ENCODE measurements at places on chromosomes 11 and 22.

GRCh38 chr11:12598330-12599256 lies 75.6 kb upstream of the TEAD1 start:
- no peak for DNase-seq

GRCh38 chr22:44450503-44450902 lies 47.5 kb downstream of the RTL6 start:
- DNase-seq, result no peak

DNA sequence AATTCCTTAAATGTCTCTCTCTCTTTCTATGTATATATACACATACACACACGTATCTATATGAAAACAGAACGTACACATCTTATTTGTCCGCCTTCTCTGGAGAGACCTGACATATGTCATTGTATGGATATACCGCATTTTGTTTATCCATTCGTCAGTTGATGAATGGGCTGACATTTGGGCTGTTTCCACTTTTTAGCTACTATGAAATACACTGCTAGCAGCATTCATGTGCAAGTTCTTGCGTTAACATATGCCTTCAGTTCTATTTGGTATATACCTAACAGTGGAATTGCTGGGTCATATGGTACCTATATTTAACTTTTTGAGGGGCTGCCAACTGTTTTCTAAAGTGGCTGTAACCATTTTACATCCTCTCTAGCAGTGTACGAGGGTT lies 18.0 kb upstream of the DNAJB13 start:
- DNase-seq, result no peak

DNA sequence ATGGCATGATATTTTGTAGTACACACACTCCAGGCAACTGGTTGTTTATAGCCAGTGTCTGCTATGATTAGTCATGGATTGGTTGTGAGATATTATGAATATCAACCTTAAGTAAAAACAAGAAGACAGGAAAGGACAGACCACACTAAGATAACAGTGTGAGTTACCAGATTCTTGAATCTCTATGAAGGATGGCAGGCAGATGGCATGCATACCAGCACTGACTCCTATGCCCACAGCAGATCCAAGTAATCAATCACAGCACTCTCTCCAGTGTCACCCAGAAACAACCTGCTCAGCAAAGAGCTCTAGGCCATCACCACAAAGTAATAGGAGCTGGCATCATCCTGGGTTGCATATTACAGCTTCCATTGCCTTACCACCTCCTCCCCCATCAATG lies 116.6 kb downstream of the GALNT18 start:
- peak; percentile 56 for DNase-seq

DNA sequence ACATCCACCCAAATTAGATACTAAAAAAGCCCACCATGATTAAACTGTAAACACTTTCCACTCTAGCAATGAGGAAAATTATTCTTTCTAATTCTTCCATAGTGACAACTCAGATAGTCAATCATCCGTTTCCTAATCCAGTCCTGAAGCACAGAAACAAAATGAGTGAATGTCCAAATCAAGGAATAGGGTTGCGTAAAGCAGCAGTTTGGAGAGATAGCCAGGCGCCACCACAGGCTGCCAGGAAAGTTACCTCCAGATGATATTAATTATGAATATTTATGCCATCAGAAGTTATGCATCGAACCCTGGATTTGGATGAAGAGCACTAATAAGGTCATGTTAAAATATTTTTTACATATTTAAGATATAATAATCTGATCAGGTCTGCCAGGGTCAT lies 63.2 kb downstream of the ETS1 start:
- DNase-seq, result no peak

DNA sequence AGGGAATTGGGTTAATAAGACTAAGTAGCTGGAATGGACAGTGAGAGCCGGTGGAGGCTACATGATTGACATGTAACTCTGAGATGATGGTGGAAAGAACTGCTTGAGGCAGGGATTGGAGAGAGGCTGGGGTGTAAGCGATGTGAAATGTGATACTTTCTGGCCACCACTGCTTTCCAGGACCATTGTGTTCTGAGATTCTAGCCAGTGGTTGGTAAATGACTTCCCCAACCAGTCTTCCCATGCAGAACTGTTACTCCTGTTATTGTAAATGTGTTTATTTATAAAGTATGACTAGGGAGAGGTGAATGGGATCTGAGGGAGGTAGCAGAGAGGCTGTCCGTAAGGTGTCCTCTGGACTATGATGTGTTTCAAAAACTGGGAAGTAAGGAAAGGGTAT lies 18.1 kb downstream of the EXT2 start:
- no peak for DNase-seq

GRCh38 chr22:44775862-44776261 lies 23.5 kb downstream of the ARHGAP8 start:
- DNase-seq, result no peak

GRCh38 chr11:96264364-96264763 lies 78.6 kb downstream of the MAML2 start:
- DNase-seq, result no peak

DNA sequence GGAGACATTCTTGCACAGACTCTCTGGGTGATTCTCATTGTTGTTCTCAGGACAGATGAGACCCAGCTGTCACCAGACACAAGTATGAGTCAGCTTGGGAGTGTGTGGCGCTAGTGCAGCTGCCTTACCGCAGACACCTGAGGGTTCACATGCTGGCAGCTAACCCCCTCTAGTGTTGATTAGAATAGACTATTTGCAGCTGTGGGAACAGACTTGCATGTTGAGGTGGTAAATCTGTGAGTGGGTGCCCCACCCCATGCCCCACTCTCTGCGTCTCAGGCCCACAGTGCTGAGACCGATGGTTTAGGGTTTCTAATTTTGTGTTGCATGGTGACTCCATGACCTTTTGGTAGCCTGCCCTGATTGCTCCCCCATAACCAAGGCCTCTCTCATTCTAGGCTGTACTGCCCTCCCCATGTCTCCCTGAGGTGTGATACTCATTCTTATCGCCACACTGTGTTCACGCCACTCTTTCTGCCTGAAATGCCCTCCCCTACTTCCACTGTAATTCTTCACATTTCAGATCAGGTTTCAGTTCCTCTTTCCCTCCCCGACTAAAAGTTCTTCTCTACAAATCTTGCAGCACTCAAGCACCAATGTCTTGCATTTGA lies 73.7 kb upstream of the KIRREL3 start:
- DNase-seq, result peak; percentile 73

Data from kidney glomerular epithelial cell (primary cell).